ENCODE measurements at places on chromosomes 2 and 18.

DNA sequence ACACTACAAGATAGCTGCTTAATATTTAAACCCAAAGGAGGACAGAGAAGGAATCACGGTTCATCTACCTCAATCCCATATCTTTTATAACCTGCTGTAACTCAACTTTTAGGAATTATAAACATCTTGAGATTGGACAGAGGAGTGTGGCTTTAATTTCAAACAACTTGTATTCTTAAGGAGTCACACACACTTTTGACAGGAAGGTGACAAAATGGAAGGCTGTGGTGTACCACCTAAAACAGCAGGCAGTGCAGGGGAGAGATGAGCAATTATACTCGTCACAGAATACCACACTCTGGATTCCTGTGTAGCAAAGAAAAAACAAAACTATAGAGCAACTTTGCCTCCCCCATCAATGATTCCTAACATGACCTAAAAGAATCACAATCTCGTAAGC is 194.8 kb downstream of the ZEB2 start:
- no peak for DNase-seq

- no peak for DNase-seq
These were observed 160.2 kb upstream of the NCK2 start for GRCh38 chr2:105584435-105585010.

DNA sequence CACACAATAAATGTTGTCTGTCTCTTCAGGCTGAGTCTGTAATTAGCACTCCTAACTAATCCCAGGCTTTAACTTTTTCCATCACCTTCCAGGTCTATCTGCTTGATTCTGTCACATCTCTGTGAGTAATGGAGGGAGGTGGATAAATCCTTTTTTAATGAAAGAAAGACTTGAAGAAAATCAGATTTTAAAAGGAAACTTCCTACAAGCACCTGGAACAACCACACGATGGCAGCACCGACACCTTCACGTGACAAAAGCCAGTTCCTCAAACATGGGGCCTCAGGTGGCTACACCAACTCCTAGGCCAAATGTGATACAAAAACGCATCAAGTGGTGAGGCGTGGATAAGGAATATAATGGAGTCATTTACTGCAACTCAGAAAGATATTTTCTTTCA is 41.8 kb downstream of the TGFBRAP1 start:
- DNase-seq: no peak

DNA sequence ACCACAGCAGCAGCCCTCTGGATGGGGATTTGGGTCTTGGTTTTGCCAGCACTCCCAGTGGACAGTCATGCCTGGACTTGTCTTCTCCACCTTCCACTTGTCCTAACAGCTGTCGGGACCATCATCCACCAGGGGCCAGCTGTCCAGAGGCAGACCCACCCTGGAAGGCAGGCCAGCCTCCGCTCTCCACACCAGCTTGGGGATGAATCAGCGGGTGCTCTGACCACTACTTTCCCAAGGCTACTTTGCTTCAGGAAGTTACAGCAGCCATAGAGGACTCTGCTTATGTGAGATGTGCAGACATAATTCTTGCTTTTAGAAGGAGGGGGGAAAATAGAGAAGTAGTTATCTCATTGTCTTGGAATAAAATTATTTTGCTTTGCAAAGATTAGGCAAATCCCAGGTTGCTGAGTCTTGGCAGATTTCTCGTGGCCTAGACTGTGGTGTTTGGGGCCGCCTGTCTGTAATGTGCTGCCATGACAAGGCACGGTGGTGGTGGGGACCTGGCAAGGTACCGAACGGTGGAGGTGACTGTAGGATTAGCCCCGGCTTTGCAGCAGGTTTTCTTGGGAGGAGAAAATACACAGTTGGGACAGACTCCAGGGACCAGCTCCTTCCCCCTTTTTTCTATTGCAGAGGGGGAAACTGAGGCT is 148.7 kb downstream of the AGAP1 start:
- DNase-seq: no peak

DNA sequence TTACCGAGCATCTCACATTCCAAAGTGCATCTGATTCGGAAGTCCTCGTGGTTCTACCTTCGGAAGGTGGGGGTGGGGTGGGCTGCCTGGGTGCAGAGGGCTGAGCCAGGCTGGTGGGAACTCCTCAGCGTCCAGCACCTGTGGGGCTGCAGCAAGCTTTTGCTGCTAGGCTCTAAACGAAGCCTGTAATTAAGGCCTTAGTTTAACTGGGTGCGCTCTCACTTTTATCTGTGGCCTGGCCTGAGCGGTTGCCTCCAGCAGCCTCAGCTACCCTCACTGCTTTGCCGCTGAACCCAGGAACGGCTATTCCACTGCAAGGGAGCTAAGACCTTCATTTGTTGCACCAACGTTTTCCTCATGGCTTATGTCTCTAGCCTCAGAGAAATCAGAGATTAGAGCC is 48.4 kb downstream of the TMEM17 start:
- no peak for DNase-seq

GRCh38 chr2:6937582-6937981 is 20.4 kb downstream of the RNF144A start:
- no peak for DNase-seq

GRCh38 chr2:152483276-152484063 is 148.5 kb downstream of the FMNL2 start:
- no peak for DNase-seq

- DNase-seq: no peak
These were observed 153.6 kb upstream of the ZNF804A start for GRCh38 chr2:184444623-184445223.

GRCh38 chr2:16134436-16135165 is 194.3 kb downstream of the MYCN start:
- DNase-seq: no peak

DNA sequence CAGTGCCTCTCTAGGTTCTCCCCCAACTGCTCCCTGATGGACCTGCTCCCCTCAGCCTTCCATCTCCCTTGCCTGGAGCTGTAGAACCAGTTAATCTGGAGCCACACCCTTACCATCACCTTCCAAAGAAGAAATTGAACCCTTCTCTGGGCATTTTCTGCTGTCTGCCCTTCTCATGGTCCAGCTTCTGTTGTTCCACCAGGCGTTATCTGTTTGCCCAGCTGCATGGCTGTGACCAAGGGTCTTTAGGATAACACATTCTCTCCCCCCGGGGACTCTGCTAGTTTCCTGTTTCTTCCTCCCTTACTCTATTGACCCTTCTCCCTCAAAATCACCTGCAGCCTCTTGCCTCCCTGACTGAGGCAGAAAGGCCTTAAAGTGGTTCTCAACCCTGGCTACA is 3.2 kb upstream of the ANKRD53 start:
- no peak for DNase-seq

All from NCI-H446 (cell line).